ENCODE measurements at places on chromosomes 1 and 21.

GRCh38 chr1:210769473-210769872 is 364.5 kb downstream of the KCNH1 start:
- no peak for DNase-seq

DNA sequence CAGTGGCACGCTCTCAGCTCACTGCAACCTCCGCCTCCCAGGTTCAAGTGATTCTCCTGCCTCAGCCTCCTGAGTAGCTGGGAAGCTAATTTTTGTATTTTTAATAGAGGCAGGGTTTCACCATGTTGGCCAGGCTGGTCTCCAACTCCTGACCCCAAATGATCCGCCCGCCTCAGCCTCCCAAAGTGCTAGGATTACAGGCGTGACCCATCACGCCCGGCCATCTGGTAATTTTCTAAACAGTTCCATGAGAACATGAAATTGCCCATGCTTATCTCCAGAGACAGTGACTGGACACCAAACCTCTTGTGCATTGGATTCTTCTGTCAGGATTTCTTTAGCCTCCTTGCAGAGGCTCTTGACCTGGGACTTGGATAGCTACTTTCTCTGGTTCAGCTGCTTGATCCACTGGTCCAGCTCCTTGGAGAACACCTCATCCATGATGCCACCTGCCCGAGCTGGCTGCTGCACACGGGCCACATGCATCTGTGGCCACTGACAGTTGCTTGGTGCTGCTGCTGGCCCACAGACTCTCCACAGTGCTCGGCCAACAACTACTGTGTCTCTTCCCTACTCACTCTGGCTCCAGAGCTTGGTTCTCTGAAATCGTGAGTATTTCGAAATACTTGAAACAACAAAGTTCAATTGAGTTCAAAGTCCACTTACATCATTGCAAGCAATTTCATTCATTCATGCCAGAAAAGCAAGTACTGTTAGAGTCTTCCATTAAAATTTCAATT is 40.0 kb upstream of the CTPS1 start:
- DNase-seq = no peak

GRCh38 chr1:1847890-1848289 is 43.0 kb downstream of the GNB1 start:
- no peak for DNase-seq

GRCh38 chr21:26795866-26796329 is 49.3 kb downstream of the ADAMTS1 start:
- no peak for DNase-seq

GRCh38 chr1:16913181-16913832 is 8.4 kb upstream of the CROCC start:
- DNase-seq = no peak
